RPMI7951 (cell line): ENCODE measurements at places on chromosomes 4 and X. TPM values are rescaled to one million over a fixed set of nuclear protein-coding genes. Genes with fewer than 3 reads are reported as not detected.

The CCDC120 gene
- 0.72 and 1.1 TPM in 2 replicates for total RNA-seq

The TASL gene
- not detected in 2 replicates for total RNA-seq

The POLR2B gene
- total RNA-seq = 96.2 and 114 TPM in 2 replicates

The CITED1 gene
- total RNA-seq = 0.12 and 1.3 TPM in 2 replicates

The MED12 gene
- 19.3 and 35.1 TPM in 2 replicates for total RNA-seq

The ANKRD50 gene
- 9.5 and 11.4 TPM in 2 replicates for total RNA-seq

The FAM120C gene
- 5.9 and 7.7 TPM in 2 replicates for total RNA-seq

The MAP3K15 gene
- total RNA-seq = not detected in 2 replicates

DNA sequence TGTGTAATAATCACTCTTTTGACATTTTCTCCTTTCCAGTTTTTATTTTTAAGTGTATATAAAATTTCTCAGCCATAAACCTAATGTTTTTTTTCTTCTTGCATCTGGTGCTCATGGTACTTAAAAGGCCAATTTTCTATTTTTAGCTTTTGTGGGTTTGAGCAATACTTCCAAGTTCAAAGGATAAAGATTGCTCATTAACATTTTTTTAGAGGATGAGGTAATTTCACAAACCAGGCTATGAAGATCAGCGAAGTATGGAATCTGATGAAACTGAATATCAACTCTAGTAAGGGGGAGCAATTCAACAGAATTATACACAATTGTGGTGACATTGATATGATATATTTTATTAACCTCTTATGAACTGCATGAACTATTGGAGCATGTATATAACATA lies 25.8 kb upstream of the KLHL34 start:
- DNase-seq = no peak

GRCh38 chr4:126144543-126145237 lies 829.9 kb downstream of the FAT4 start:
- DNase-seq = no peak

DNA sequence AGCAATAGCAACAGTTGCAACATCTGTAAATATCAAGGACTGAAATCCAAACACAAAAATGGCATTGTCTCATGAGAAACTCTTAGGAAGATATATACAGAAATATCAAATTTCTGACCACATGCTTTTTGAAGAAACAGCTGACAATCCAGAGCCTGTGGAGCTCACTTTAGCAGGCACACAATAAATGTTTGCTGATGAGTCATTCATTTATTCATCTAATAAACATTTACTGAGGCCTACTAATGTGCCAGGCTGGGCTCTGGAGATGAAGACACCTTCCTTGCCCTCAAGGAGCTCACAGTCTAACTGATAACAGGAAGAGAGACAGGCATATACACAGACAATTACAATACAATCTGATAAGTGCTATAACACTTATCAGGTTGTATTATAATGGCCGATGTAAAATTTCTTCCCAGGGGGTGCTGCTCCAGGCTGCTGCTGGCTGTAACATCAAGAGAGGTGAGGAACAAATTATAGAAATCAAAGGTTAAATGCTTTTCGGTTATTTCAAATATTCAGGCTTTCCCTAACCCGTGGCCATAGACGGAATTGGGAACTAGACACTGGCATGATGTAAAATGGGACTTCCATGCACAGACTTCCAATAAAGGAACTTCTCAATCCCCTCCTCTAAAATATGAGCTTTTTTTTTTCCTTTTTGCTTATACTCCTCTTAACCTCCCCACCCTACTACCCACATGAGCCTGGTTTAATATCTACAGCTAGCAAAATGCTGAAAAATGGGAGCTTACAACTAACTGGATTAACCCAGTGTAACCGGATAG lies 16.8 kb upstream of the ZCCHC13 start:
- peak; percentile 41 for DNase-seq

GRCh38 chr4:103171006-103171405 lies 27.1 kb downstream of the CENPE start:
- no peak for DNase-seq

DNA sequence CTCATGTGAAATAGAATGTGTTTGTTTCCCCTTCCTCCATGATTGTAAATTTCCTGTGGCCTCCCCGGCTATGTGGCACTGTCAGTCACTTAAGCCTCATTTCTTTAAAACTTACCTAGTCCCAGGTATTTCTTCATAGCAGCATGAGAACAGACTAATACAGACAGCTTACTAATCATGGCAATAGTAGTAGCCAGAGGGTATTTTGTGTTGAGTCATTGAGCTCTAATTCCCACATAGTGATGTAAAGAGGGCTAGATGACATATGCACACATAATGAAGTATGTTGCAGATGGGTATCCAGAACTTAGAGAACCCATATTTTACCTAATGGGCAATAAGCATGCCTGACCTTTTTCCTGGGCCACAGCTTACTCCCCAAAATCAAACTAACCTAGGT lies 1197.2 kb downstream of the PCDH7 start:
- no peak for DNase-seq

- DNase-seq = no peak
Measured at GRCh38 chrX:39910651-39911050, 187.1 kb downstream of the BCOR start.

- no peak for DNase-seq
Measured at GRCh38 chrX:133674726-133675470, 259.6 kb upstream of the GPC4 start.

DNA sequence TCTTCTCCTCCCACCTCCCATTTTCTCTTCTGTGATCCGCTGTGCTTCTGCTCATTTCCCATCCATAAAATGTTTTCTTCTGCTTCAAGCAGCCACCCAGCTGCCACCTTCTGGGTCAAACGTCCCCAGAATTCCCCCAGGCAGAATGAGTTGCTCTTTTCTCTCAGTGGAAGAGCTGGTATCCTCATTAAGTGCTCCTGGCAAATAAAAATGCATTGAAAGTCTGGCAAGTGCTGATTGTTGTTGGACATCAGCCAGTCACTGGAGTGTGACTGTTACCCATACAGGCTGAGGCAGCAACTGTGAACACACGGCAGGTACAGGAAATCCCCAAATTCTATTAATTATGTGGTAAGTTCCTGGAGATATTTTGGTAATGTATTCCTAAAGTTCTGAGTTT lies 52.6 kb downstream of the LIMCH1 start:
- no peak for DNase-seq

DNA sequence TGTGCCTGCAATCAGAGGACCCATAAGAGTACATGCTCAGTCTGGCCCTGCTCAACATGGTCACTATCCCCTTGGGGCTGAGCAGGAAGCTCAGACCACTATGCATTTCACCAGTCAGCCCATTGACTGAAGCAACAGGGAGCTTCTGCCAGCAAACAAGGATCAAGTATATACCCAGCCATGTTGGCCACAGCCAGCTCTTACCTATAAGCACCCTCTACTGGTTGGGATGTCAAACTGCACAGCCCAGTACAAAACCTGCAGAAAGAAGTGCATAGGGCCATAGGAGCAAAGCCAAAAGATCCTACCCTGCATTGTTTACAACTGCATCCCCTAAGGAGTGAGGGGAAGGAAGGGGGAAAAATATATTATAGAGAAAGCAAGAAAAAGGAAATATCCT lies 214.4 kb upstream of the CPEB2 start:
- peak; percentile 15 for DNase-seq

GRCh38 chr4:26150948-26151347 lies 169.9 kb upstream of the RBPJ start:
- DNase-seq = peak; percentile 62

DNA sequence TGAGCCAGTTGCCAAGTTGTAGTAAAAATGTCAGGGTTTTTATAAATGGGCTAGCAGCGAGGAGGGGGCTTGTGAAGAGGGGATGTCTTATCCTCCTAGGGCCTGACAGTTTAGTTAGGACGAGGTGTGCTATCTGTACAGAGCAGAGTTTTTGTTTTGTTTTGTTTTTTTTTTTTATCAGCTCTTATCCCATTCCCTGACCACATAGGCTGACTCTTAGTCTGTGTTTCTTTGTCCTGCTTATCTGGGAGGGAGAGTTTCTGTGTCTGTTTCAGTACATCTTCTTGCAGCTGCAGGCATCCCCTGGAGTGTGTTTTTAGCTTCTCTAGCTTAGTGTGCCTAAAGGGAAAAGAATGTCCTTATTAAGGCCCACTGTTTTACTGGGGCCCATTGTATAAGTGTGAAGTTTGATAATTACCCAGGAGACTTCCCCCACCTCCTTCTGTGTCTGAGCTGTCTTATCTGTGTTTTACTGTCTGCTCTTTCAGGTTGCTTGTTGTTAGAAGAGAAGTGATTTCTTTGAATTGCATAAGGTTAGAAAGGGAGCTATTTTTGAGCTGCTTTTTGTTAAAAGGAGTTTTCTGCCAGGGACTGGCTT lies 32.0 kb downstream of the PAGE2 start:
- no peak for DNase-seq

- no peak for DNase-seq
Measured at GRCh38 chr4:120870279-120870673, 52.2 kb downstream of the PRDM5 start.

- DNase-seq = no peak
Measured at GRCh38 chr4:34372815-34373214, 1871.5 kb downstream of the ARAP2 start.

DNA sequence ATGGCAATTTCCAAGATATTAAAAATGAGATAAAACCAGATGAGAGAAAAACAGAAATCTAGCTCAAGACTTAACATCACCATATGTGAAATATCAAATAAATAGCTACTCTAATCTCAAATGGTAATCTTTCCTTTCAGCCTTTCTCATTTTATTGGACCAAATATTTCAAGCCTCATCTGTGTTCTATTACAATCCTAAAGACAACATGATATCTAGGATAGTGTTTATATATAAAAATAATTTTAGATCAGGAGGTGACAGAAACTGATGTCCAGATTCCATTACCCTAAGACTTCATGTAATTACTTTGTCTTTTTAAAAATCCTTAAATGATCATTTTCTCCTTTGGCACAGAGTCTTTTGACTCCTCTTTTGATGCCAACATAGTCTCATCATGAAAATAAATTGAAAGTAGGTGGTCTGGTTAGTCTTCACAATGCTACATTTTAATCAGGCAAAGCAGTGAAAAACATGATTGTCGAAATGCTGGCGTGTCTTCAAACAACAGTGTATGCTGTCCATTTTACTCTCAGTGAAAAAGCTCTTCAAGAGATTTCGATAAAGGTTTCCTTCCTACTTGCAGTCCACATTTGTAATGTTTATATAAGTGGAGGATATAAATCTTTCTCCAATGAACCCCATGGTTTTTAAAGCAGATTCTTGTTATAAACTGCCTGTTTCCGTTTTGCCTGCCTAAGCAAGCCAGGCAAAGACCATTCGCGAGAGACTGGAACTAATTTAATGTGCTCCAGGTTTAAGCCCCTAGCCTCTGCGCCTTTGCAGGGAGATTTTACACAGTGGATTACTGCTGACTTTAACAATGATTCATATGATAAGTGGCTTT lies 169.8 kb downstream of the SCFD2 start:
- DNase-seq = peak; percentile 54

- DNase-seq = no peak
Measured at GRCh38 chr4:153028535-153028934, 92.4 kb downstream of the FHDC1 start.

- DNase-seq = peak; percentile 15
Measured at GRCh38 chr4:165360041-165360695, 18.6 kb upstream of the CPE start.

- no peak for DNase-seq
Measured at GRCh38 chrX:96997196-96997595, 113.5 kb downstream of the RPA4 start.

- DNase-seq = no peak
Measured at GRCh38 chr4:172819353-172819752, 349.3 kb upstream of the GALNT7 start.

DNA sequence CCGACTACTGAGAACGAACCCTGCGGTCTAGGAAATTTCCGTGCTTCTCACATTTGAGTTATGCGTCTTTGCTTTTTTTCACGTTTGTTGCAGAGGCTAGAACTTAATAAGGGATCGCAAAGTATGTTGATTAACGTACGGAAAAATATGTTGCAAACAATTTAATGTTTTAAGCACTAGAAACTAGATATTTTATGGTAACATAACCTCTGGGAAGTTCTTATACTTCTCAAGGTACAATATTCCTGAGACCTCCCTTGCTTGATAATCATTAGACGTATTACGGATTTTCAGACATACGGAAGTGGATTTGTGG lies 639 bp upstream of the PRDM5 start:
- no peak for DNase-seq

GRCh38 chr4:31275906-31276305 lies 555.7 kb downstream of the PCDH7 start:
- no peak for DNase-seq

- DNase-seq = no peak
Measured at GRCh38 chr4:8543623-8544022, 36.6 kb upstream of the GPR78 start.

- DNase-seq = no peak
Measured at GRCh38 chr4:134072137-134072536, 129.5 kb downstream of the PABPC4L start.

DNA sequence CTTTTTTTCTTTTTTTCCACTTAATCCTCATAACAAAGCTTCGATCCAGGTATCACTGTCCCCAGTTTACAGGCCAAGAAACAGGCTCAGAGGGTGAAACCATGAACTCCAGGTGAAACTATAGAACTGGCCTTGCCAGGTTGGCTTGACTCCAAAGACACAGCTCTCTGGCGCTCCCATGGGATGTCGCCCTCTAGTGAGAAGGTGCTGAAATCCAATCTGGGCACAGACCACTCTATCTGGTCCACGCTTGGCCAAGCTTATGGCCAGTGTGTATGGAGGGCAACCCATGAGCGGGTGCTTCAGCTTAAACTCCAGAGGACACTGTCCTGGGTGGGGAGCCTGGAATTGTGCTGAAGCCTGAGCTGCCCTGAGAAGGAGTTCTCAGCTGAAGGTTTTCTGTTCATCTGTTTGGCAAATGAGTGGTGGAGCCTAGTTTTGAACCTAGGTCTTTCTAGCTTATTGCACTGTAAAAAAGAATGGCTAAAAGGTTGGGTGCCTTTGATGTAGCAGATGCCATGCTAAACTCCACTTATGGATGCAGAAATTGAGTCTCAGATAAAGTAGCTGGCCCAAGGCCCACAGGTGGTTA lies 70.5 kb downstream of the SEL1L3 start:
- DNase-seq = peak; percentile 31

GRCh38 chr4:88965053-88965452 lies 91.9 kb downstream of the FAM13A start:
- DNase-seq = no peak

DNA sequence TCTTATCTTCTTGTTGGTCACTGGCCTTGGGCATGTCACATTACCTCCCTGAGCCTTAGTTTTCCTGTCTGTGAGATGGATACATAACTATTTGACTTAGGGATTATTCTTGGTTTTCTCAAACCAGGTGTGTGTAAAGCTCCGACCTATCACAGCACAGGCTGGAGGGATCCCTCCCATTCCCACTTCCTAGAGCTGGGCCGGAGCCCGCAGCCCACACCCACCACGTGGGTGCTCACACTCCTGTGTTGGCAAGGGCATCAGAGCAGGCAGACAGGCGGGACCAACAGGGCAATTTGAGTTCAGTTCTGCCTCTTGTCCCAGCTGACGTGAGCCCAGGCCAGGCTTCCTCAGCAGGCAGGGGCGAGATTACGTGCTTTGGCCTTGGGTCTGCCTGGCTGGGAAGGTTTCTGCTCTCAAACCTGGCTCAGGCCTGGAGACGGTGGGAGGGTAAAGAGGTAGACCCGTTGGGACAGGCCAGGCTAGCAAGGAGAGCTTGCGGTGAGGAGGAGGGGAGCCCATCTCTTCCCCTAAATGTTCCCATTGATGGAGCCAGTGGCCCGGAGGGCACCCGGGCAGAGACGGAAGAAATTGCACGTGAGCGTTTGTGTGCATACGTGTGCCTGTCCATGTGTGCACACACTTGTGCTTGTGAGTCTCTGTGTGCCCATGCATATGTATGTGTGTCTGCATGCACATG lies 734 bp upstream of the SH3TC1 start:
- DNase-seq = peak; percentile 28
